NCI-H187 treated with DMSO at 0.1 percent for 48 hours (cell line): ENCODE measurements at places on chromosomes 3 and 15.

DNA sequence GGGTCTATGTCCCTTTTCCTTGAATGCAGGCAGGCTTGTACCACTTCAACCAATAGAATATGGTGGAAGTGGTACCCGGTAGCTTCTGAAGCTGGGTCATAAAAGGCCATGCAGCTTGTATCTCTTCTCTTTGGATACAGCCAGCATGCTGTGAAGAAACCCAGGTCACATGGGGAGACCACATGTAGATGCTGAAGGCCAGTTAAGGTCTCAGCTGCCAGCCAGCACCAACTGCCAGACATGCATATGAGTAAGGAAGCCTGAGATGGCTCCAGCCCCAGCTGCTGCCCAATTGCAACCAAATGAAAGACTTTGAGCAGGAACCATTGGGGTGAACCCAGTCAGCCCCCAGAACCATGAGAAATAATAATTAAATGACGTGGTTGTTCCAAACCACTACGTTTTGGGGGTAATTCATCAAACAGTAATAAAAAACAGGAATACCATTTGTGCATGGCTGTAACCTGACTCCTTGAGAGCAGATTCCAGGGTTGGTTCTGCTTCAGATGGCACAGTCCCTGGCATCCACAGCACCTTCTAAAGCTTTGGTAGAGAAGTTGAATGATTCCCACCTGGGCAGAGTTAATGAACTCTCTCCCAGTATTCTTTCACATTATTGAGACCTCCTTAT lies 3.8 kb downstream of the RBP2 start:
- DNase-seq, result no peak

DNA sequence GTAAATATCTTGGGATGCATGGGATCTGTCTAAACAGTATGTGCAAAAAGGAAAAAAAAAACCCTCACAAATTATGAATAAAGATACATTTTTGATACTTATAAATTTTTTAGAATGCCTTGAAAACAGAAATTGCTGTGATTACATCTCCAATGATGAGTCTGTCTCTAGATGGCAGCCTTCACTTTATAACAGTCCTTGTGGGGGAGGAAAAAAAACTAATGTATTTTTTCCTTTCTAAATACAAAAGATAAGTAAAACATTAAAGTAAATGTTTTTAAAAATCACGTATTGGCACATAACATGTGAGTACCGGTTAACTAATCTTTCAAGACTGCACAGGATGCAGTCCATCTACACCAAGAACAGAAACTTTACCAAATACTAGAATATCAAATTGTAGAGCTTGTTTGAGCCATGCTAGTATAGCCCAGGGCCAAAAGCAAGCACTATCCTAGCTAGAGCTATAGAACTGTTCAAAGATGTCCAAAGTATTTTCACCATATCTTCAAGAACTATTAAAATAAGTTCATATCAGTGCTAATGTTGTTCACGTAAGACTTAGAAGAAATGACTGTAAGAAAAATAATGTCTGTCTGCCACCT lies 206.4 kb downstream of the STAG1 start:
- no peak for DNase-seq

DNA sequence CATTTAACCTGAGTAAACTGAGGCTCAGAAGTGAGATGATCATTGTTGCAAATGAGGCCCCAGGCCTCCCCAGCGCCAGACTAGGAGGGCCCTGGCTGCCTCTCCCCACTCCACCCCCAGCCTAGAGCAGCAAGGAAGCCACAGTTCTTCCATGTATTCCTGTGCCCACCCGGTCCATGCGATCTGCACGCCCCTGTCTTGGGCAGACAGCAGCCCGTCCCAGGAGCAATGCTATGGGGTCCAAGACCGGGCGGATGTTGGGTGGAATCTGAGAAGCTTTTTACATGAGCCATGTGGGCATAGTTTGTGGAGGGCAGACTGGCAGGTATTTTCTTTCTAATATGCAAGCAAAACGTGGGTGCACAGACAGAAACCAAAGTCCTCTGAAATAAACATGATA lies 15.1 kb downstream of the SH2D7 start:
- no peak for DNase-seq

- DNase-seq, result no peak
These were observed 3.6 kb downstream of the CPLX3 start for GRCh38 chr15:74829991-74830390.

GRCh38 chr15:67947254-67948039 lies 106.7 kb upstream of the PIAS1 start:
- no peak for DNase-seq

- no peak for DNase-seq
These were observed 283.7 kb upstream of the PROK2 start for GRCh38 chr3:72068621-72069020.

- no peak for DNase-seq
These were observed 399.6 kb upstream of the TBL1XR1 start for GRCh38 chr3:177596816-177597271.

GRCh38 chr15:52011711-52012144 lies 7.3 kb upstream of the MAPK6 start:
- DNase-seq, result no peak

GRCh38 chr3:132561003-132561402 lies 36.1 kb upstream of the ACKR4 start:
- DNase-seq, result peak; percentile 90

DNA sequence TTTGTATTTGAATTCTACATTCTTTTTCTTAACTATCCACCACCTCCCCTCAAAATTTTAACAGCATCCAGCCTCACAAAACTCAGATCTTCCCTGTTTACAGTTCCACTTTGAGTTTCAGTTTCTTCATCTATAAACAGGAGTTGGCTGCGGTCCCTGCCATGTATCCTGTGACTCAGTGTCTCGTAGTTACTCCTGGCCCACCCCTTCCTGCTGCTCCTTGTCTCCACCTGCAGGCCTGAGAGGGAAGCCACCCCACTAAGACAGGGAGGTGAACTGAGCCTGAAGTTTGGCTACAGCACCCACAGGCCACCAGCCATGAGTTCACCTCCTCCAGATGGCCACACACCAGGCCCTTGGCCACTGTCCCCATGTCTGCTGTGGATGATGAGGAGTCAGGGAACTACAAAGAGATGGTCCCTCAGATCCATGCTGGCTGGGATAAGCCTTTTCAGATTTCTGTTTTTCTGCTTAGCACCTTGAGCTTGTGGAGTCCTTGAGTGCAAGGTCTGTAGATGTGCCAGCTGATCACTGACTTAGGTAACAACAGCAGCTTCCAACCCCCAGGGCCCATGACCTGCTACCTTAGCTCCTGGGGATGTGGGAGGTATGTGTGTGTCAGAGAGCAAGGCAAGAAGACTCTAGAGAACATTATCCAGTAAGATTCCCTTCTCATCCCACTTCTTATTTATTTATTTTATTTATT lies 37.5 kb downstream of the CD86 start:
- no peak for DNase-seq

DNA sequence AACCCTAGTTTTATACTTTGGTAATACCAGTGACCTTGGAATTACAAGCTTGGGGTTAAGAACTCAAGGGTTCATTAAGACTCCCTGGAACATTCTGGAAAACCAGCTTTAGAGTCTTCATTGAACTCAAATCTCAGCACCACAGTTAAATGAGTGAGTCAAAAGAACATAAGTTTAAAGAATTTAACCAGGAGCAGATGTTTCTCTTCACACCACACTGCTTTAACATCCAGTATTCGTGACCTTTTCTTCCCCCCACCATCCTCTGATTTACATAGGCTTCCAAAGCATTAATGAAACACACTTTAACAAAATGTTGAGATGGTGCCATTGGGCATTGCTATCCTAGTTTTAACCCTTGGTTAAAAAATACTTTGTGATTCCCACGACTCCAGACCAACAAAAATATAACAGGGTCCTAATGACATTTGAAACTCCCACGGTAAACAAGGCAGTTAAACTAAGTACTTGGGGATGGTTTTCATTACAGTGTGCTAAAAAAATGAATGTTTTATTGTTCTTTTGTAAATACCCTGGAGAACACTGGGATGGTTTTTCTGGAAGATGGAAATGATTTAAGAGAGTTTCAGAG lies 123.9 kb downstream of the OXNAD1 start:
- no peak for DNase-seq

- peak; percentile 82 for DNase-seq
These were observed 151.6 kb downstream of the SLCO3A1 start for GRCh38 chr15:92005154-92005553.

- no peak for DNase-seq
These were observed 392.4 kb upstream of the PROK2 start for GRCh38 chr3:72177075-72178050.

DNA sequence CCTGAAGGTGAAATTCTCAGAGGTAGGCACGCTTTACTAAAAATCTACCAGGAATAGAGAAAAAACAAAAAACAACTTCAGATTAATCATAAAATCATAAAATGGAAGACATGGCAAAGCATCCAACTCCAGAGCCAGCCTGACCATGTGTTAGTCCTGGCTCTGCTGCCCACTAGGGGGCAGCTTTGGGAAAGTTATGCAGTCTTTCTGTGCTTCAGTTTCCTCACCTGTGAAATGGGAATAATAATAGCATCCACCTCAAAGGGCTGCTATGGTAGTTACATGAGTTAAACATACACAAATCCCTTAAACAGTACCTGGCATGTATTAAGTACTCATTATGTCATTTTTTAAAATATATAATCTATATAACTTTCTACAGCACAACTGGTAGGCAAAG lies 52.3 kb downstream of the WNT5A start:
- no peak for DNase-seq

- no peak for DNase-seq
These were observed 50.6 kb upstream of the PLXNA1 start for GRCh38 chr3:126932188-126932931.

GRCh38 chr15:80199366-80199765 lies 46.6 kb downstream of the FAH start:
- no peak for DNase-seq

- DNase-seq, result no peak
These were observed at the start of gene CCR3 for GRCh38 chr3:46242120-46242519. Gene CCR3, plus strand, starts transcription at chr3:46242460. Its CDS starts 22,699 bp downstream, at chr3:46265159.

DNA sequence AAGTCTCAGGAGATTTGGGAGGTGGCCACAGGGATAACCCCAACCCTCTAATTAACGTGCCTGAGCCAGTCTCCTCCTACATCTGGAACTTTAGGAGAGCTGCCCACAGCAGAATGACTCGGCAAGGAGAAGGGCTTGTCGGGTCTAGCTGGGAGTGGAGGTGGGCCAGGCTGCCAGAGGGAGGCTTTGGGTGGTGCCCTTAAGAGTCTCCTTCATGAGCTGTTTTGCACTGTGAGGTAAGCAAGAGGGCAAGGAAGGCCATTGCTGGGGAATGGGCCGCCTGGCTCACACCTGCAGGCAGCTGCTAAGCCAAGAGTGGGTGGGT lies 3.6 kb upstream of the TNK2 start:
- DNase-seq, result no peak

GRCh38 chr3:82088749-82089148 lies 327.3 kb upstream of the GBE1 start:
- DNase-seq, result no peak

DNA sequence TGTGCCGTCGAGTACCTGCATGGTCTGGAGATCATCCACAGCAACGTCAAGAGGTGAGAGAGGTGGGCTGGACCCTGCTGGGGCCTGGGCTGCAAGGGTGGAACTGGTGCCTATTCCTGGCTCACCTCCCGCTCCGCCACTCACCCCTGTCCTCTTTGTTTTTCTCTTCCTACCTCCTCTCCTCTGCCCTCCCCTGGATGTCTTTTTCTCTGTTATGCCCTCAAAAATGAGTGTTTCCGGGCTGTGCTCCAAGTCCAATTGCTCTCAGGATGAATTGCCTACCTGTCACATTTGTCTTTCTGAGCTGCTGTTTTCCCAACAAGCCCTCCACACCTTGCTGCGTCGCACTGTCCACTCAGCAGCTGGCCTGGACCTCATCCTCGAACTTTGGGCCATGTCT lies 28.5 kb upstream of the TATDN2 start:
- DNase-seq, result no peak
